CD4-positive, alpha-beta T cell (primary cell): ENCODE measurements at places on chromosomes 6 and 20.
A peak's percentile ranks its signal among the peaks of the same experiment; 100 is the strongest.

- peak; percentile 58 for DNase-seq
These were observed 9.2 kb downstream of the PEDS1 start for GRCh38 chr20:50144362-50144761.

GRCh38 chr6:36387440-36388303 is at the start of gene ETV7:
Gene ETV7, minus strand, starts transcription at chr6:36387669. Its CDS starts 128 bp downstream, at chr6:36387541.
- DNase-seq, result peak; percentile 48

GRCh38 chr20:58457083-58457695 is 58.0 kb downstream of the APCDD1L start:
- no peak for DNase-seq

DNA sequence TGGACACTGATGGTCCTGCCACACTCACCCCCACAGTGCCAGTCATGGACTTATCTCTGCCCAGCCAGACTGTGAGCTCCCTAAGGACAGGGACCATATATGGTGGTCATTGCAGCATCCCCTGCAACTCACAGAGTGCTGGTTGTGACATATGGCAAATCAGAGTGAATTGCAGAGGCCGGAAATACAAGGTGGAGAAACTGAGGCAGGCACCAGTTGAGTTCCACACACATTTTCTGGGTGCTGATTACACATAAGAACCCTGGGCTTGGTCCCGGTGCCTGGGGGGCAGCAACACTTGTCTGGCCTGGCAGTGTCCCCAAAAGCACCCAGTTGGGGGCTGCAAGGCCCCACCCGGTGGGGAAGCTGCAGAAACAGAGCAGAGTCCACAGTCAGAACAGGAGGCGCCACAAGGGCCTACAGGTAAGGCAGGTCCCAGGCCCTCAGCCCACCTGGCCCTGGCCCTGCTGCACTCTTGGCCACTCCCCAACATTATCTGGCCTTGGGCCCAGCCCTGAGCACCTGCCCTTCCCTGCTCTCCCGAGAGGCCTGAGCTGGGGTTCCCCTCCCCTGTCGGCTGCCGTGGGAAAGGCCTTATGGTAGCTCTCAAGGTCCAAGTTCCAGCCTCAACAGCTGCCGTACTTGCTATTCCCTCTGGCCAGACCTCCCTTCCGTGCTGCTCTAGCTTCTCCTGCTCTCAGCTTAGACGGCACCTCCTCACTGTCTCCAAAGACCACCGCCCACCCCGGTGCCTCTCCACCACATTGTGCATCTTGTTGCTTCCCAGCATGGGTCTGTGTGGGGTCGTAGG is 140.8 kb upstream of the PTPN1 start:
- no peak for DNase-seq

DNA sequence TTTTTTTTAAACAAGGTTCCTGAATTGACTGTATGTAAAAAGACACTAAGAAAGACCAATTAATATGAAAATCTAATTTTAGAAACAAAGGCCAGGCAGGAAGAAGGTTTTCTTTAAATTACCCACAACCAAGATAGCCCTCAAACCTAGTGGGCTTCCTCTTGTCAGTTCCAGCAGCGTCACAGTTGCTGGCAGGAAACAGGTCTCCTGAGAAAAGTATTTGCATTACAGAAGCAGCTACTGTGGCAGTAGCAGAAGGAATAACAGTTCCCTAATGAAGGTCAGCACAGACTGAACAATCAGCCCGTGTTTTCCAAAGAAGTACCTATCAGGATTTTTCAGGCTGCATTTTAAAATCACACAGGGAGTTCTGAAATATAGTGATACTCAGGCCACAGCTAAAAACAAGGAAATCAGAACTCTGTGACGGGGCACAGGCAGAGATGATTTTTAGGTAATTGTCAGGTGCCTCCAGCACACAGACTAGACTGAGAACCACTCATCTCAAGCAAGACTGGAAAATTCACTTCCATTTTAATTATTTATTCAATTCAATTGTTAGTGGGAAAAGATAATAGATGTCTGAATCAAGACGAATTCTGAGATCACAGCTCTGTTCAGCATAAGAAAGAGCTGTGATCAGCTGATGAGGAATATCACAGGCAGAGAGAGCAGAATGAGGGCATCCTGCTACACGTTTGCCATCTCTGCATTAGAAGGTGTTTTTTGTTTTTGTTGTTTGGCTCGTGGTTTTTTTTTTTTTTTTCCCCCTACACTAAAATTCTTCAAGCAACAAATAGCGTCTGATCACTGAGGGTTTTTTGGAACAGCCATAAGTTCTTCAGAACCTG is 230.5 kb upstream of the KHDRBS2 start:
- DNase-seq, result no peak

- DNase-seq, result no peak
These were observed 31.8 kb downstream of the CPXM1 start for GRCh38 chr20:2768632-2769015.

GRCh38 chr6:53801022-53801421 is 6.2 kb downstream of the LRRC1 start:
- no peak for DNase-seq

GRCh38 chr6:147378819-147379218 is 129.7 kb upstream of the SAMD5 start:
- no peak for DNase-seq

GRCh38 chr6:150332939-150333584 is 35.8 kb upstream of the IYD start:
- no peak for DNase-seq

GRCh38 chr20:50670126-50670862 is 21.0 kb downstream of the RIPOR3 start:
- no peak for DNase-seq

DNA sequence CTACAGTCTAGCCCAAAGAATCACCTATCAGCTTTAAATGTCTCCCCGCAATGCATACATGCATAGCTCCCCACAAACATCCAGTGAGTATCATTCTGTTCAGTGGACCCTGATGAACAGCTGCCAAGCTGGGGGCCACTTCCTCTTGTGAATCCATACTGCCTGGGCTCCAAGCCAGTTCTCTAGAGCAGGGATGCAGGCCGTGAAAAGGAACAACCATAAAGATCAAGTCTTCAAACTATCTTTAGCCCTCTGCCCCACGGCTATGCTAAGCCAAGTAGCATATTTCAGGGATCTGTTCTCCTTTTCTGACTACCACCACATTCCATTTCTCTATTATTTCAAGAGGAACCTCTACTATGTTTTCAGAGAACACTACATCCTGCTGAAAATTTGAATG is 191.7 kb upstream of the BTBD3 start:
- no peak for DNase-seq

- DNase-seq, result no peak
These were observed 212.3 kb upstream of the TBX18 start for GRCh38 chr6:84976526-84977362.

- no peak for DNase-seq
These were observed 487 bp upstream of the KIAA1755 start for GRCh38 chr20:38261054-38261390.

DNA sequence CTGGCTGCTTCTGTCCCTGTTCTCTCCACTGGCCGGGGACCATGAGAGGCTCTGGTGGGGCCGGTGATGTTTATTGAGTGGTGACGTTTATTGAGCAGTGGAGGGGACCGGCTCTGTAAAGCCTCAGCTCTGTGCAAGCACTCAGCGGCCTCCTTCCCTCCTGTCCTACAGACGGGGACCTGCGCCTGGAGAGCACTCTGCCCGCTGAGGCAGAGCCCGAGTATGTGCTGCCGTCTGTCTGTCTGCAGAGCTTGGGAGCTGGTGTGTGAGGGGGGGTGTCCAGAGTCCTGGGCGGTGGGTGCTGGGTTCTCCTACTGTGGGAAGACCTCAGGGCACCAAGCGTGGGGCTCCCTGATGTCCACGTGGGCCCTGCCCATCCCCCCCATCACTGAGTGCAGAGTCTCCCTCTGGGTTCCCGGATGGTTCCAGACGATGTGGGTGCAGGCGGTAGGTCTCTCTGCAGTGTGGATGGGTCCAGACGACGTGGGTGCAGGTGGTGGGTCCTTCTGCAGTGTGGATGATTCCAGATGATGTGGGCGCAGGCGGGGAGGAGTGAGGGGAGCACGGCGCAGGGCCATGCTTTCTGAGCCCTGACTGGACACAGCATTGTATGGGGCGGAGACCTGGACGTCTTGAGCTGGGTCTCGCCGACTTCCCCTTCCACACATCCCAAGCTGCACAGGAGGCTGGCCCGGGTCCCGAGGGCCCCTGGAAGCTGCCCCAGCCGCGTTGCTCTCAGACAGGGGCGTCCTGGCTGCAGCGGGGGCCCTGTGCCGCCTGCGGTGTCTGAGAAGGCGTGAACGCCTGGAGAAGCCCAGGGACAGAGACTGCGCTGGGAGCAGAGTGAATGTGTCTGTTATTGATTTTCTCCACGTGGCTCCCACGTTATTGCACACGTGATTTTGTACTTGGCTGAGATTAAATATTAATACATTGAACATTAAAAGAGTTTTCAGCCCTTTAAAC is 14.9 kb upstream of the BHLHE23 start:
- no peak for DNase-seq

DNA sequence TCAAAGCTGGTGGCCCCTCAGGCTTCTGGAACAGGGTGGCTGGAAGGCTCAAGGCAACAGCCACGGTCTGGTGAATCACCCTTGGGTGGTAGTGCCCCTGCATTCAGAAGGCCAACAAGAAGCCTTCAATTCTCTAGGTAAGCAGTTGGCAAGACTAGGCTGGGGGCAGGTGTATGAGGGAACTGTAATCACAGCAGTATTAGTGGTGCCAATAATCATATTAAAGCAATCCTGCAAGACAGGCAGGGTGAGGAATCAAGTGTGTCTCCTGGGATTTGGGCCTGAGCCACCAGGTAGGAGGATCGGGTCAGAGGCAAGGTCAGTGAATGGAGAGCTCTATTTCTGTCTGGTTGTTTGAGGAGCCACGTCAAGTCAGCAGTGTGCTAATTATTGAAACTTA is 24.9 kb upstream of the SCUBE3 start:
- no peak for DNase-seq

GRCh38 chr20:19789446-19789845 is 31.4 kb downstream of the RIN2 start:
- no peak for DNase-seq

- no peak for DNase-seq
These were observed 432.7 kb downstream of the PTPRT start for GRCh38 chr20:42756991-42757390.

DNA sequence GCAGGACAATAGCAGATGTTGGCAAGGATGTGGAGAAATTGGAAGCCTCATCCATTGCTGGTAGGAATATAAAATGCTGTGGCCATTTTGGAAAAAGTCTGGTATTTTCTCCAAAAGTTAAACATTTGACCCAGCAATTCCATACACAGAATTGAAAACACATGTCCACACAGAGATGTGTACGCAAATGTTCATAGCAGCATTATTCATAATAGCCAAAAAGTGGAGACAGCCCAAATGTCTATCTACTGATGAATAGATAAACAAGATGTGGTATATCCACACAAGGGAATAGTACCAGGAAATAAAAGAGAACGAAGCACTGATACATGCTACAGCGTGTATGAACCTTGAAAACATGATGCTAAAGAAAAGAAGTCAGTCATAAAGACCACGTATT is 40.5 kb downstream of the CFAP61 start:
- no peak for DNase-seq

DNA sequence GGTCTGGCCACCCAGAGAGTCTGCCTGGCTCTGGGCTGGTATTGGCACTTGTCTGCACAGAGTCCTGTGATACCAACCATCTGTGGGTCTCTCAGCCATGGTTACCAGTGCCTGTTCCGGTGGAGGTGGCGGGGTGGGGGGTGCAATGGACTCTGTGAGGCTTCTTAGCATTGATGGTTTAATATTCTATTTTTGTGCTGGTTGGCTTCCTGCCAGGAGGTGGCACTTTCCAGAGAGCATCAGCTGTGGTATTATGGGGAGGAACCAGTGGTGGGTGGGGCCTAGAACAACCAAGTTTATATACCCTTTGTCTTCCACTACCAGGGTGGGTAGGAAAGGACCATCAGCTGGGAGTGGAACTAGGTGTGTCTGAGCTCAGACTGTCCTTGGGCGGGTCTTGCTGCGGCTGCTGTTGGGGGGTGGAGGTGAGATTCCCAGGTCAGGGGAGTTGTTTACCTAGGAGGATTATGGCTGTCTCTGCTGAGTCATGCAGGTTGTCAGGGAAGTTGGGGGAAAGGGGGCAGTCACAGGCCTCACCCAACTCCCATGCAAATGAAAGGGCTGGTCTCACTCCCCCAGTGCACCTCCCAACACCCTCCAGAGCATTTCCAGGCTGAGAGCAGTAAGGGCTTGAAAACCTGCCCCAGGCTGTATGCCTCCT is 117.5 kb downstream of the FLRT3 start:
- no peak for DNase-seq

- DNase-seq, result no peak
These were observed 186.1 kb upstream of the SLC24A3 start for GRCh38 chr20:19026121-19026878.

DNA sequence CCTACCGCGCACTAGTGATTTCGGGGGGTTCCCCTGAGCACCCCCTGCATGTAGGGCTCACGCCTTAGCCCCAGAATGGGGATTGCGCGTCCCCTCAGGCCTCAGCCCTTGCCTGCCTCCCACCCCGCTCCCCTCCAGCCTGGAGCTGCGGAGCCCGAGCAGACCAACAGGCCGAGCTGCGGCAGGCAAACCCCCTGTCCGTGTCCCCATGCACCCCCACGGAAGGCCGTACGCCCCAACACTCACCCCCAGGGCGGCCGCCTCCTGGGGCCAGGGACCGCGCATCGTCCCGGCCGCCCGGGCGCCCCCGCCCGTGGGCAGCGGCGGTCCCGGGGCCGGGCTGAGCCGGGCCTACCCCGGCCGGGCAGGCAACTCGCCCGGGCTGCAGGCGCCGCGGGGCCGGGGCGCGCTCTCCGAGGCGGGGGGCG is 1.2 kb upstream of the KCNB1 start:
- no peak for DNase-seq

GRCh38 chr6:63808576-63808975 is 173.0 kb downstream of the PHF3 start:
- no peak for DNase-seq

- DNase-seq, result no peak
These were observed 61.5 kb upstream of the MAP7 start for GRCh38 chr6:136611746-136612145.

GRCh38 chr20:11569163-11569562 is 348.5 kb upstream of the BTBD3 start:
- no peak for DNase-seq

DNA sequence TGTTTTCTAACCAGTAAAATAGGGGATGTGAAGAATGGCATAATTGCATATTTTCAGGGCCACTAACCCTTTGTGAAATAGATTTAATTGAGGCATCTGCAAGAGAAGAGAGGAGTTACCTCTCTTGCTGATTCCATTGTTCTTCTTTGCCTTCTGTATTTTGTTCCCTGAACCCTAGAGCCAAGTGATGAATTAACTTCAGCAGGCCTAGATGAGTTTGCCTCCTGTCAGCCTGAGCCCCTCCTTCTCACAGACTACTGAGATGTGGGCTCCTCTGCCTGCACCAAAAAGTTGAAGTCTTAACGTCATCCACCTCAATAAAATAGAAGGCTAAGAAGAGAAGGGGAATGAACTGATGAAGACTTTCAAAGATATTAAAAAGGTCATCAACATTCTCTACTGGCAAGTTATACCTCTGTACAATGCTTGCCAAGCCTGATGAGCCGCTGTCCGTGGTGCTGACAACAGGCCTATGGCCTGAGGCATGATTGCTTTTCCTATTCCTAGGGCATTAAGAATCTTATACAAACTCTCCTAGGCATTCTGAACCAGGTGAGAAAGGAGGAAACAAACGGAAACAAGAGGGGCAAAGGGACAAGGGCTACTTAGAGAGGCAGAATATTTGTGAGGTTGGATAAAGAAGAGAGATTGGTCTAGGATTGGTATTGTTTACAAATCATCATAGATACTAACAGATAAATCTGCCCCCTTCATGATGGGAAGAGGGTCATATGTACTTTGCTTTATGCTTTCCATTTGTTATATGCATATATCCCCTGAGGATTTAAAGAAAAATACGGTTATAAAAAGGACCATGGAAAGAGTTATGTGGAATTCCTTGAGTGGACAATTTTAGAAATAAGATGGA is 46.8 kb downstream of the CD24 start:
- no peak for DNase-seq
